ENCODE measurements at places on chromosomes 4 and X.

GRCh38 chr4:82801910-82802521 is 3.4 kb upstream of the SCD5 start:
- no peak for DNase-seq

GRCh38 chr4:17157304-17157703 is 258.9 kb upstream of the LDB2 start:
- no peak for DNase-seq

- DNase-seq, result no peak
Measured at GRCh38 chr4:18815779-18816173, 794.2 kb upstream of the LCORL start.

DNA sequence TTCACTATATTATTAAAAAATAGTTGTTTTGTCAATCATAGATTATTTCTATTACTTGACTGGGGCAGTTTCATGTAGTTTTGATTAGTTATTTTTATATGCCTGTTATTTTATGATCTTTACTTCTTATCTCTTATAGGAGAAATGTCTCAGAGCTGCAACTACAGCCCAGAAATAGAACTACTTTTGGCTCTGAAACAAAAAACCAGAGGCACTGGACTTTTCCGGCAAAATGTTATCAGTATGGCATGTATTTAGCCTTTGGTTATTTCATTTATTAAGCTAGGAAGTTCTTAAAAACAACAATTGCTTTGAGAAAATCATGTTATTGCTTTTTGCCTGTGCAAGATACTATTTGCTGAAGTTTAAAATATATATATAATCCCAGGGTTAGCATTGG is 566.5 kb downstream of the ANKRD50 start:
- DNase-seq, result no peak

DNA sequence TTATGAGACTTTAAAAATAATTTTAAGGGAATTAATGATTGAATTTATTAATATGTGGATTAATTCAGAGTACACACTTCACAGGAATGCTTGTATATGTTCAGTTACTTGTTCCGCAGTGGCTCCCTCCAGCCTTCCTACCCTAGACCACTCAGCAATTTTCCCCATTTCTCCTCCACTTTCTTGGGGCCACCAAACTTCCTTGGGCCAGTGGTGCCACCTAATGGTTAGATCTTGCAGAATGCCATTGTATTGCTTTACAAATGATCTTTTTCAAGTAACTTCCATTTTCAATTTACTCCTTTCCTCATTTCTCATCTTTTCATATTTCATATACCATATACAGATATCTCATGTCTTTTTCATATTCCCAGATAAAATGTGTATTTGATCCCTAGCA is 3.6 kb upstream of the RNF175 start:
- peak; percentile 37 for DNase-seq

DNA sequence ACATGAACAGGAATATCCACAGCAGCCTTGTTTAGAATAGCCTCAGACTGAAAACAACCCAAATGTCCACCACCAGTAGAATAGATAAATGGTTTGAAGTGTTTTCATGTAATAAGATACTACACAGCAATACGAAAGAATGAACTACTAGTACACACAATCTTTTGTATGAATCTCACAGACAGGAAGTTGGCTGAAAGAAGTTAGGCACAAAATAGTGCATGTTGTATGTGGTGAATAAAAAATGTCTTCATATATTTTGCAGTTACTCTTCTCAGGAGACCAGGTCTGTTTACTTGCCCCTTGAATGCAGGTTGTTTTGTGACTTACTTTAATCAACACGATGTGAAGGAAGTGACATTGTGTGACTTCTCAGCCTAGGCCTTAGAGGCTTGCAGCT is 75.9 kb upstream of the LEF1 start:
- no peak for DNase-seq

DNA sequence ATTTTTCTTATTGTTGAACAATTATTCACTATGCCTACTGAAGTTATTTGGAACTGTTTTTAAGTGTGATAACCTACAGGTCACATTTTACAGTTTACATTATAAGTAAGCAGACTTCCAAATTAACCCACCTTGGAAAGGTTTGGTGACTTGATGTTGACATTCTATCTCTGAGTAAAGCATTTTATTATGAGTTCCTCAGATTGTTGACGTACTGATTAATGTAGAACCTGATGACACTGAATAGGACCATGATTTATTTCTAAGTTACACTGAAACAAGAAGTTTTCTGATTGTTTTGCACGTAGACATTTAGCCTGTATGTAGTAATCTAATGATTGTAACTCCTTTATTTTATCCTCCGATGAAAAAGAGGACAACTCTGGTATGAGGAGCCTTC is 17.0 kb upstream of the CXCL3 start:
- no peak for DNase-seq

DNA sequence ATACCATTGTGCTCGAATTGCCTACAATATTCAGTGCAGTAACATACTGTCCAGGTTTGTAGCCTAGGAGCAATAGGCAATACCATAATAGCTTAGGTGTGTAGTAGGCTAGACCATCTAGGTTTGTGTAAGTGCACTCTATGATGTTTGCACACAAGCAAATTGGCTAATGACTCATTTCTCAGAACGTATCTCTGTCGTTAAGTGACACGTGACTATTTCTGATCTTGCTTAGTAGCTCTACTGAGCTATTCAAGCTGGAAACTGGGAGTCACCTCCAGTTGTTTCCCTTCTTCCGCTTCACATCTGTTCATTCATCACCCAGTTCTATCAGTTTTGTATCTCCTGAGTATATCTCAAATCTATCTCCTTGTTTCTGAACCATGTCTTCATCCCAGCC is 86.1 kb downstream of the HNRNPD start:
- no peak for DNase-seq

- no peak for DNase-seq
Measured at GRCh38 chr4:61201961-61202637, 2.0 kb downstream of the ADGRL3 start.

DNA sequence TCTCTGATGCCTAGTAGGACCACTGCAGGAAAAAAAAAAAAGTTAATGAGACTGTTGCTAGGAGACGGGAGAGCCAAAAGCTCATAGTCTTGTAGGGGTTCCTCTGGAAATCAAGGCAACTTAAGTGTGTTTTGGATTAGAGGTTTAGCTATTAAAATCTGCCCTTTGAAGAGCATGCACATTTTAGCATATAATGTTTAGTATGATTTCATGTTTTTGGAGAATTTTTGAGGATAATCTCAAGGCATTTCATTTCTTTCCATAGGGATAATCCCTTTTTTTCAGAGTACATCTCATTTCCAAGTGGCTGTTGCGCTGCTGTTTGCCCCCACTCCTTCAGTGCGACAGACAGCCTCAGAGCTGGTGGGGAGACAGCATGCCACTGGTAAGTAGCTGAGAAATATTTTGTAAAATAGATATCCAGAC is at the start of gene LINC00632:
LINC00632 (plus strand) TSS at position 339 of the 426 bp plus-strand sequence.
- DNase-seq, result no peak

GRCh38 chr4:48752246-48752645 is 27.8 kb downstream of the FRYL start:
- DNase-seq, result peak; percentile 68

GRCh38 chr4:2818351-2818939 is 25.2 kb upstream of the ADD1 start:
- no peak for DNase-seq

GRCh38 chr4:67751260-67751659 is 2.9 kb downstream of the GNRHR start:
- no peak for DNase-seq

DNA sequence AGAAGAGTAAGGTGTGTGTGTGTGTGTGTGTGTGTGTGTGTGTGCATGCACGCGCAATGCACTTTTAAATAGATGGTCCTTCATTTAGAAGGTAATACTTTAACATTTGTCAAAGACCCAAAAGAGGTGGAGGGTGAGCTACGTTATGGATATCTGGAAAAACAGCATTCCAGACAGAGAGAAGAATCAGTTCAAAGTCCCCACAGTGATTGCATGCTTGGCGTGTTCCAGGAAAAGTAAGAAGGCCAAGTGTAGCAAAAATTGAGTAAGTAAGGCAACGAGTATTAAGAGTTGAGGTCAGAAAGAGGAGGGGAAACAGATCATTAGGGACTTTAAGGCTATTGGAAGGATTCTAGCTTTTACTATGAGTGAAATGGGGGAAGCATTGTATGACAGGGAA is 21.9 kb upstream of the GABRE start:
- no peak for DNase-seq

DNA sequence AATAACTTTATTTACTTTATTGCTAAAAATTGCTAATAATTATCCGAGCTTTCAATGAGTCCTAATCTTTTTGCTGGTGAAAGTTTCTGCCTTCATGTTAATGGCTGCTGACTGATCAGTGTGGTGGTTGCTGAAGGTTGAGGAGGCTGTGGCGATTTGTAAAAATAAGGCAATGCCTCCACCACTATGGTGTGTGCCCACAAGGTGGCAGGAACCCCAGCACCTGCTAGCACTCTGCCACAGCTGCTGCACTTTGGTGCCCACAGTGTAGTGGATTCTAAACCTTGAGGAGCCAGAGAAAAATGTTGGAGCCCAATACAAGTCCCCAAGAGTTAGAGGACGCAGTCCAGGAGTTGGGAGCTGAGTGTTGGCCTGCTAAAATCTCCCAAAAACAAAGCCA is 1237.1 kb downstream of the PCDH19 start:
- DNase-seq, result no peak

GRCh38 chrX:38960137-38960536 is 158.9 kb downstream of the MID1IP1 start:
- no peak for DNase-seq

DNA sequence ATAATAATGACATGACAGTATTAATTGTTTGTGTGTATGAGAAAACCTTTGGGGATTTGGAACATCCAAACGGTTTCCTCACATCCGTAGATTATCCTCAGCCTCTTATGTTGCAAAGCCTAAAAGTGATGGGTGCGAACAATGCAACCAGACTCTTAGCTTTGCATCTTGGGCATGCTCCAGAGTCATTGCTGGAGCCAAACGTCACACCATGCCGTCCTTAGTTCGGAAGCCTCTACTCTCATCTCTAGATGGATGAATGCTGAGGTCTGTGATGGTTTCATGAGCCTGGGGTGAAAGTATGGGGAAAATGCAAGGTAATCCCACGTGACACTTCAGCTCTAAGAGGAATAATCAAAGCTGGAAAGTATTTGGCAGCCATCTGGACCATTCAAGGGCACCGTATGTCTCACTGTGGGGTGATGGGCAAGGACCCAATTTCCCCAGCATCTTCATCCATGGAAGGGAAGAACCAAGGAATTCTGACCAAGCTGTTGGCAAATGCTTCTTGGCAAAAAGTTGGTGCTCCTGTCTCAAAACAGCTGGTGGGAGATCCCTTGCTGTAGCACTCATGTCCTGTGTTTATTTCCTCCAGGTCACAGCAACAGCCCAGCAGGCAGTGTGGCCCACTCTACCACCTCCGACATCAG is 6.3 kb upstream of the RTL5 start:
- DNase-seq, result no peak

DNA sequence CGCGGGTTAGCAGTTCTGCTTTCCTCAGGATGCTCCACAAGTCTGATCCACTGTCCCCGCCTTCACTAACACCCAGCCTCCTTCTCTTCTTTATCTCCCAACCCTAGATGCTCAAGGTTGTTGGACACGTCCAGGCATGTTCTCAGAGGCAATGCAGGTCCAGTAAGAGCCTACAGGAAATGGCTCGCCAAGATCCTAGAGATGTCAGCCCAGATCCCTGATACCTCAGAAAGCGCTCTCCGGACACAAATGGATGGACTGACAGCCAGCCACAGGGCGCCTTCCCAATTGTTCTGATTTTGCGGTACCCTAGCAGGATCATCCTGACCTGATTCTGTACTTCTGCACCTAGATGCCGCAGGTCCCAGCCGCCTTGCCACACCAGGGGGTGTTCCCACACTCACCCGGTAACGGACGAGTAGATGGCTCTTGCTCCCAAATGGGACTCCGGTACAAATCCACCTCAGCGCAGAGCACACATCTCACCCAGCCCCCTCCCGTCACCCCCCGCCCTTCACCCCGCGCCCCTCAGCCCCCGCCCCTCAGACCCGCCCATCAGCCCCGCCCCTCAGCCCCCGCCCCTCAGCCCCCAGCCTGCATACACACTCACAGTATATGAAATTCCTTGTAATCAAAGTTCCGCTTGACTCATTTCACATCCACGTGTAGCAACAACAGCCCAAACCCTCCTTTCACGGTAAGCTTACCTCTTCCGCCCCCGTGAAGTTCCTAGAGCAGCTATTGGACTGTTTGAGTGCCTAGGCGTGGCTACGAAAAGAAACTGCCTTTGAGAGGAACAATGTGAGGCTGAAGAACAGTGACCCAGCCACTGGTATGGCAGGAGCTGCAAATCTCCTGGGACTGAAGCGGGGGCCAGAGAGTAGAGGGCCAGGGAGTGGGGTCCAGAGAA is at the start of gene EDA2R:
EDA2R (minus strand) TSS at position 488 of the 910 bp plus-strand sequence. CDS start 23,058 bp downstream, outside the sequence.
- peak; percentile 73 for DNase-seq

GRCh38 chrX:63128509-63128908 is 222.6 kb downstream of the SPIN4 start:
- DNase-seq, result peak; percentile 30

DNA sequence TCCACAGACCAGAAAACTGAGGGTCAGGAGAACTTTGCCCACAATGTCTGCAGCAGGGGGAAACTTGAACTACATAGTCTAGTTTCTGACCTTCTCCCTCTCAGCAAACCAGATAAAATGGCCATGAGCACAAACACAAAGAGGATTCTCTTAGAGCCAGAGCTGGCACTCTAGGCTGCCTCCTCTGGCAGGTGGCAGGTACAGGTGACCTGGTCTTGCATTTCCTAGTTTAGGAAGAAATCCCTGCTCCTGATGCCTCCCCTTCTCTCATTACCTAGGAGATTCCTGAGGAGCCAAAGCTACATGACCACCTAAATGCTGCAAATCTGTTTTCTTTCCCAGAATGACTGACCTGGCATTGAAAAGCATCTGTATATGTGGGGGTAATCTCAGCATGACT is 45.1 kb downstream of the ARHGEF9 start:
- no peak for DNase-seq

DNA sequence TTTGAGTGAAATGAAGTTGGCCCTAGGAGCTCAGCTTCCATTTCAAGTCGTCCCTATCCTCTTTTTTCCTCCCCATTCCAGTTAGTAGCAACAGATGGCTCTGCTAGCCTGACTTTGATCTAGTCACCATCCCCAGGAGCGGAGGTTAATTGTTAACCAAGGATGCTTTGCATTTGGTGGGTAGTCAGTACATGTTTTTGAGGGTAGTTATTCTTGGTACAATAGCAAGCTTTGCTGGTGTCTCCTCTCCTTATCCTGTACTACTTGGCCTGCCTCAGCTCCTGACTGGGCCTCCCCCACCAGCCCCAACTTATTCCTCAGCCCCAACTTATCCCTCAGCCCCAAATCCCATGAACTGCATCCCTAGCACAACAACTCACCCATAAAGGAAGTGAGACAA is 14.8 kb upstream of the RTL5 start:
- no peak for DNase-seq

DNA sequence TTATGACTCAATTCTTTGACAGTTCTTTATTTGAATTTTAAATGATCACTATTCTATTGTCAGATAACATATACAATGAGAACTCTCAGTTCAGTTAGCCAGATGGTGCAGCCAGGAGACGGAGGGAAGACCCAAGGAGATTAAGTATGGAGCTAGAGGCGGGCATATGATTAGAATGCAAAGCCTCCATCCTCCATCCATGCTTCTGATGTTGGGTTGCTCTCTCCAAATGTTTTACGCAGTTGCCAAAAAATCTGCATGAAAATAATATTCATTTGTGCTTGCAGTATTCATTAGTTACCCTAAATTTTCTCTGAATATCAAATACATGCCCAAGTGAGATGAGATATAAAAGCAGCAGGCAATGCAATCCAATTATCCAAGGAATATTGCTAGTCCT is 874.8 kb downstream of the C4orf33 start:
- no peak for DNase-seq

Measured in KBM-7 (cell line).